ENCODE measurements at places on chromosomes 16 and 17.

GRCh38 chr16:2507052-2507659 is 6.6 kb upstream of the ATP6V0C start:
- no peak for DNase-seq

DNA sequence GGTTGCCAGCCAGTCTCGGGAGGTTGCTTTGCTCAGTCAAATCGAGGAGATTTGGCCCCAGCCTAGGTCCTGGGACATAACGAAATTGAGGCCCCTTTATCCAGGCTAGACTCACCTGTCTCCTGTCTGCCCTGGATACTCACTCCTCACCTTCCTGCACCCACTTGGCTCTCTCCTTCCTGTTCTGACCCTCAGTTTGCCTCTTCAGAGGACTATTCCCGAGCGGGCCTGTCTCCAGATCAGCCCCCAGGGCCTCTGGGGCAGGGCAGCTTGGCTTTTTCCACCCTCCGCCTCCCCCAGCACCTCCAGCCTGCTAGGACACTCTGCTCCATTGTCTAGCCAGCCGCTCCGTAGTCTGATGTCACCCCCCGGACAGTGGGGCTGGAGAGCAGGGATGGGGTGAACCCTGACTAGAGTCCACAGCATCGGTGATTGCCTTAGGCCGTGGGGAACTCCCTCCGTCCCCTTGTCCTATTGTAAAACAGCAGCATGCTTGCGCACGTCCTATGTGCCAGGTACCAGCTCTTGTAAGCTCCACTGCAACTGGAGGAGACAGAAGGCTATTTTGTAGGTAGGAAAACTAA is 8.8 kb downstream of the WFIKKN2 start:
- no peak for DNase-seq

DNA sequence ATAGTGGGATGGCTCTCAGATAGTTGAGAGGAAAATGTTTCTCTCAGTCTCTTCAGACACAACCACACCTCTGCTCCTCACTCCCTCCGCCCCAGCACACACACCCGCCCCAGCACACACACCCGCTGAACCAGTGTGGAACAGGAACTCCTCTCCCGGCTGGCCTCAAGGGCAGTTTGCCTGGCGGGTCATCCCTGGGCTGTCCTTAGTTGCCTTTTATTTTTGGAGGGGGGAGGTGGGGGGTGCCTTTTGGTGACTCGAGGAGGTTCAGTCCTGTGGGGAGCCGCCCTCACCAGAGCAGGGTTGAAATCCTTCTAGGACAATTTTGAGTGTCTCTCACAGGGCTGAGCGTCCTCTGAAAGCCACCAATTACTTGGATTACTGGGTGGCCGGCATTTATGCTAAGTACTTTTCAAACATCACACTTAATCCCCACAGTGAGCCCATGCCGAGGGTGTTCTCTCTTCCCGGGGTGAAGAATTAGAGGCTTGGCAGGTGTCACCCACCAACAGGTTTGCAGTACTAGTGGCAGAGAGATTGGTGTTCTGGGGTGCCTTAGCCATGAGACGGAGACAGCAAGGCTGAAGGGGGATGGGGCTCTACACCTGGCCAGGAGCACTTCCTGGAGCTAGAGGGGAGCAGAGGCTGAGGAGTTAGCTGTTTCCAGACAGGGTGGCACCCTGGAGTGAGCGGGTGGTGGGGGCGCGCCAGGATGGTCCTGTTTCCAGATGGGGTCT is 2.8 kb downstream of the RASD1 start:
- no peak for DNase-seq

DNA sequence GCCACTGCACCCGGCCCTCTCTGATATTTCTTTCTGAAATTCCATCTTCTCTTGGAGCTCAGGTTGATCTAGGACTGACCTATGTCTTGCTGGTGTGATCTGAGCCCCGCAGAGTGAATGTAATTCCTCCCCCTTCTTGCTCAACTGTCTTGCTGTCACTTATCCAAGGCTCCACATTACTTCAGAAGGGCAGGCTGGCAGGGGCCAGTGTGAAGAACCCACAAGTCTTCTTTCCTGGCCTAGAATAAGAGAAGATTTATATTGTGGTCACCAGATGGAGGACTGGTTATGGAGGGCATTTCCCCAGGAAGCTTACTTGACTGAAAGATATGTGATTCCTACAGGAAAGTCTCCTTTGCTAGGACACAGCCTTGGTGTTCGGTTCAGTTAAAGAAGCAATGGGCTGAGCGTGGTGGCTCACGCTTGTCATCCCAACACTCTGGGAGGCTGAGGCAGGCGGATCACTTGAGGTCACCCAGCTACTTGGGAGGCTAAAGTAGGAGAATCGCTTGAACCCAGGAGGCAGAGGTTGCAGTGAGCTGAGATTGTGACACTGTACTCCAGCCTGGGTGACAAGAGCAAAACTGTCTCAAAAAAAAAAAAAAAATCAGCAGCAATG is 13.4 kb downstream of the ITGAL start:
- DNase-seq, result no peak

DNA sequence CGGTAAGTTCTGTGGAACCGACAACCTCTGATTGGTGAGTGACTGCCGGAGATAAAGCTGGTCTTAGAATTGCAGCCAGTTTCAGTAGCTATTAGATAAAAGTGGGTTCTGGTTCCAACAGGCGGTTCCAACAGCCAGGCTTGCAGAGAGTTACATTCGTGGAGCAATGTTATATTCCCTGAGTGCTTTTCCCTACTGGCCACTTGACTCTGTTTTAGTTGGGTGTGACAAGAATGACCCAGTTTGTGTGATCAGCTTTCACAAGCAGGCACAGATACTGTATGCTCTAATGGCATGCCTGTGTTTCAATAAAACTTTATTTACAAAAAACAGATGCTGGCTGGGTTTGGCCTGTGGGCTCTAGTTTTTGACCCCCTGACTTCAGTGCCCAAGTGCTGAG is 196.6 kb downstream of the SNX29 start:
- no peak for DNase-seq

GRCh38 chr17:80486692-80487091 is 10.3 kb upstream of the NPTX1 start:
- no peak for DNase-seq

- no peak for DNase-seq
Measured at GRCh38 chr17:61470530-61471136, 18.4 kb downstream of the TBX4 start.

DNA sequence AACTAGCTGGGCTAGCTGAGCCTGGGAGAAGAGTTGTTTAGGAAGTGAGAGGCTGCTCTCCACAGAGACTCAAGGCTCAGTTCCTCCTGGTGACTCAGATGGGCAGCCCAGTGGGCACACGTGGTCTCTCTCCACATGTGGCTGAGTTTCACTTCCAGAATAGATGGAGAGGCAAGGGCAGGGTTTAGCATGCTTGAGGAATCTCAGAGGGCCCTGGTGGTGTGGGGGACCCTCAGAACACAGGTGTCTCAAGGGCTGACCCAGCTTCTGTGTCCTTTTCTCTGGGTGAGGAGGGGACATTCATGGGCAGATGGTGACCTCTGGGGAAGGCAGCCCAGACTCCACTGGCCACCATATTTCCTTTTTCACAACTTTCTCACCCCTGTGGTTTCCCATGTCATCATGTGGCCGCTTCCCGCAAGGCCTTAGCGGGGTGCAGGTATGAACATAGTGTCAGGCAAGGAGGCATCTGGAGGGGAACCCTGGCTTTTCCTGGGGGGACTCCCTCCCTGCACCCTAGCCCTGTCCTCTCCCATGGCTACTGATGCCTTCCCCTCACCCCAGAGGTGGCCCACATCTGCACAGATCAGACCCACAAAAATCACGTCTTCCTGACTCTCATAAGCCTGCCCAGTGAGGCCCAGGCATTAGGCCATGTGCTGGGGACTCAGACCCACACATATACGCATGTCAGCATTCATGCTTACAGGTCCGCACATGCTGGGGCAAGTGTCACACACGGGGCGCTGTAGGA is 3.3 kb downstream of the GRN start:
- no peak for DNase-seq

- no peak for DNase-seq
Measured at GRCh38 chr17:39352511-39352910, 48.9 kb downstream of the FBXL20 start.

DNA sequence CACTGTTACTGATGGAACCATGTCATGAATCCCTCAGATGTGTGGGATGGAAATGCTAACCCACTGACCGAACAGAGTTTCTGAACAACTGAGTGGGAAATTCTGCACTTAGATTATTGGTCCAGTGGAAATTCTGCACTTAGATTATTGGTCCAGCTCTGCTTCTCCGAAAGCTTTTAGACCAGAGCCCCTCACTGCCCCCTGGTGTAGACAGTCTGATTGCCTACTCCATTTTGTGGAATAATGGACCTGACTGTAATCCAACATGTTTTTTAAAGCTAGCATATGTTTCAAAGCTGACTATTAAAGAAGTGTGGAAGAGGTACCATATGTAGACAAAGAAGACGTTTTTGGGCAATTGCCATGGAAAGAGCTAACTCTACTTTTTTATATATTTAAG is 50.3 kb upstream of the TBX2 start:
- DNase-seq, result no peak

DNA sequence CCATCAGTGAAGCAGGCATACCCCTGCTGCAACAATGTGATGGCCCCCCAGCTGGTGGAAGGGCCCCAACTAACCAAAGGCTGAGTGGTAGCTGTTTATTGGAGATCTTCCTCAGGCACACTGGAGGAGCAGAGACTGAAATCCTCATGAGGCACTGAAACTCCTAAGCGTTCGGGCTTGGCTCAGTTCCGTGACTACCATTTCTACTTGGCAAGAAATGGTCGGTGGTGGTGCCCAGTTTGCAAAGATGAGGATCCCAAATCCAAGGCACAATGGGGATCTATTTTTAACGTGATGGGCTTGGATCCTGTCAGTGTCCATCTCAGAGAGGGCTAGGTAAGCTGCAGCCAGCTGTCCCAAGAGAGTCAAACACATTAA is 82.8 kb downstream of the TNFRSF13B start:
- DNase-seq, result no peak

DNA sequence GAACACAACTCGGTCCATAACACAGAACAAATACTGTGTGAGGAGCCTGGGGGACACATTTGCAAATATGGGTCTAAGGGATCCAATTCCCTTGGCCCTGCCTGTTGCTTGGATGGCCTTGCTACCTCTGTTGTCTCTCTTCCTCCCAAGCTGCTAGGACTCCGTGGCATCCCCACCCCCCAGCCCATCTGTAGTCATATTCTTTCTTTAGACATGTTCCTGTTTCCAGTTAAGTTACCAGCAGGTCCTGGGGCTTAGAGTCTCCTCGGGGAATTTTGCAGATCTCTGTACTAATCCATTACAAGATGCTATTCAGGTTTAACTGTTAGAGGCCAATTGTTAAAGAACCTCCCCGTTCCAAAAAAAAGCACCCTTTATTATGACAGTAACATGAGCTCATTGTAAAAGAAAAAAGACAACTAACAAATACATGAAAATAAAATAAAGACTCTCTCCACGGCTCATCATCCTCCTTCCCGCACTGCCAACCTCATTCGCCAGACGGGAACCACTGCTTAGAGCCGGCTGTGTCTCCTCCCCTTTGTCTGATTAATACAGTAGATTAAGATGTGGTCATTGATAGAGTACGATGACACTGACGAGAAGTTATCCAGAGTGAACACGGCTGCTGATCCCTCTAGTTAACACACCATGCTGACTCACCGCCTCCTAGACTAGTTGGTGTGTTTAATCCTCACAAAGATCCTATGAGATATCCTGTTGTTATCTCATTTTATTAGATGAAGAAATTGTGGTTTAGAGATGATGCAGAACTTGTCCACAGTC is 22.2 kb downstream of the HS3ST4 start:
- no peak for DNase-seq

DNA sequence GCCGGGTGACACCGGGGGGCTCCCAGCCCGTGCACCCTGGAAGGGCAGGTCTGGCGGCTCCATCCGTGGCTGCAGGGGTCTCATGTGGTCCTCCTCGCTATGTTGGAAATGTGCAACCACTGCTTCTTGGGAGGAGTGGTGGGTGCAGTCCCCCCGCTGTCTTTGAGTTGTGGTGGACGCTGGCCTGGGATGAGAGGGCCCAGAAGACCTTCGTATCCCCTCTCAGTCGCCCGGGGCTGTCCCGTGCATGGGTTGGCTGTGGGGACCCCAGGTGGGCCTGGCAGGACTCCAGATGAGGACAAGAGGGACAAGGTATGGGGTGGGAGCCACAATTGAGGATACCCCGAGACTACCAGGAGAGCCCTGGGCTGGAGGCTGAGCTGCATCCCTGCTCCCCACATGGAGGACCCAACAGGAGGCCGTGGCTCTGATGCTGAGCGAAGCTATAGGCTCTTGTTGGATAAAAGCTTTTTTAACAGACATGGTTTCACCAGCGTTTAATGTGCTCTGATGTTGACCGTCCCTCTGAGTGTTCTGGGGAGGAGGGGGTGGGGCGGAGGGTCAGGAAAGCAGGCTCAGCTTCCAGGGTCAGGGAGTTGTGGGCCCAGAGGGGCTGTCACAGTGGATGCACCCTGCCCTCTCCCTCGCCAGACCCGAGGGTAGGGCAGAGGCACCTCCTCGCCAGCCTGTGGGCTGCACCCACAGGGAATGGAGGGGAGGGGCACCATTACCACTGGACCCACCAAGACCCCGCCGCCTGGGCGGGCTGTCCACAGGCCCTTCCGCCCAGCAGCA is 5.4 kb downstream of the SPATA2L start:
- DNase-seq, result no peak

- DNase-seq, result no peak
Measured at GRCh38 chr17:50925296-50925891, 59.2 kb upstream of the TOB1 start.

- DNase-seq, result no peak
Measured at GRCh38 chr16:66662445-66663194, 33.9 kb downstream of the CMTM4 start.

DNA sequence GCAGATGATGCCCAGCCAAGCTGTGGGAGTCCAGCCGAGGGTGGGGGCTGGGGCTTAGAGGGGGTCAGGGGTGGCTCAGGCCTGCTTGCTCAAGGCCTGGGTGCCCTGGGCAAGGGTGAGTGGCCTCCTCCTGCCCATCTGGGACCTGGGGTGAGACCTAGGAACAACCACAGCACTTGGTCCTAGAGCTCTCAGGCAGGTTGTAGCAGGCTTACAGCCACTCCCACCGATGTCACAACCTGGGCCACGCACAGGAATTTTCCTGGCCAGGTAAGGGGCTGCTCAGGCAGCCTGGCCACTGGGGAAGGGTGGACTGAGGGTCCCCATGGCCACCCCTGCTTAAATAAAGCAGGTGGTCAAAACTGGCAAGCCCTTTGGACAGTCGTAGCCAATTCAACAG is 6.3 kb upstream of the SREBF1 start:
- DNase-seq, result no peak

GRCh38 chr17:28612936-28613872 is 781 bp downstream of the RSKR start:
- no peak for DNase-seq

- DNase-seq, result no peak
Measured at GRCh38 chr17:67546578-67547527, 169.8 kb downstream of the PITPNC1 start.

All from stimulated activated CD8-positive, alpha-beta memory T cell treated with anti-CD3 and anti-CD28 coated beads, Interleukin-4, amount 100 ng/mL, for 24 hours (primary cell).